Stimulated activated CD4-positive, alpha-beta T cell treated with anti-CD3 and anti-CD28 coated beads, Interleukin-1b, Interleukin-23, amount 100 ng/mL, for 4 hours (primary cell): ENCODE measurements at places on chromosomes 16 and 17.

- DNase-seq: no peak
Measured at GRCh38 chr17:36597226-36597625, 4.2 kb upstream of the MRM1 start.

- peak; percentile 54 for DNase-seq
Measured at GRCh38 chr16:68756239-68756915, 19.3 kb downstream of the CDH1 start.

- no peak for DNase-seq
Measured at GRCh38 chr16:84826558-84826941, 6.8 kb downstream of the CRISPLD2 start.

DNA sequence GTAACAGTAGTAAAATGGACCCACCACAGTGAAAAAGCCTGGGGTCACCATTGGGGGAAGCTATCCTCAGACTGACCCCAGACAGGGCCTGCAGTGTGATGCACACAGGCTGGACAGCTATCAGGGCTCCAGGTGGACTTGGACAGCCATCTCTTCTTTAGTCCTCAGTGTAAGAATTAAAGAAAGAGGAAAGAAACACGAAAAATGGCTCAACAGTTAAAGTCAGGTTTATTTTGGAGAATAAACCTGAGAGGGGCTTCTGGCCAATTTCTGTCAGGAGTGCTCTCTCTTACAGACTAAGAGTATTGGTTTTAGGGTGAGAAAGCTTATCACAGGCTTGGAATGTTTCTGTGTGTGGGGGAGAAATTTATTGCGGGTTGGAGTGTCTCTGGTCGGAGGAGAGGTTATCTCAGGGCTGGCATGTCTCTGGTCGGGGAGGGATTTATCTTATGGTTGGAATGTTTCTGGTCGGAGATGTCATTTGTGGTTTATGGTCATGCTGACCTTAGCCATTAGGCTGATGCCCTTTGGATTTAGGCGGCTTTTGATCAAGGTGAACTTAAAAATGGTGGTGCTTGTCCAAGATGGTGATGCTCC, 10.8 kb upstream of the B4GALNT2 start:
- no peak for DNase-seq

- DNase-seq: no peak
Measured at GRCh38 chr17:21190078-21190477, 23.9 kb downstream of the TMEM11 start.

DNA sequence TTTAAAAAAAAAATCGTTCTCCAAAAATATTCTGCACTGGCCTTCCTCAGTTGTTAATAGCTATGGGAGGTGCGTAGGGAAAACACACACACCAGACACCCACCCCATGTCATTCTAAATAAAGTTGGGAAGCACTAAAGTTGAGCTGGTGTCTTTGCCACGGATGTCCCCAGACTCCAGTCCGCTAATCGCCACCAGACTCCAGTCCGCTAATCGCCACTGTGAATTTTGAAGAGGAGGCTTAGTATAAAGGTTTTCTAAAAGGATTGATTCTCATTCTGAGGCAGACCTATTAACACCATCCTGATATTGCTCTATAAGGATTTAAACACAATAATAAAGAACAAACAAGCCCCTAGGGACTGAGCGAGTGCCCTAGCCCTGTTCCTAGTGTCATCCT, 22.7 kb upstream of the CPSF4L start:
- DNase-seq: no peak

GRCh38 chr17:39026980-39027451, 59.8 kb upstream of the FBXO47 start:
- peak; percentile 10 for DNase-seq

DNA sequence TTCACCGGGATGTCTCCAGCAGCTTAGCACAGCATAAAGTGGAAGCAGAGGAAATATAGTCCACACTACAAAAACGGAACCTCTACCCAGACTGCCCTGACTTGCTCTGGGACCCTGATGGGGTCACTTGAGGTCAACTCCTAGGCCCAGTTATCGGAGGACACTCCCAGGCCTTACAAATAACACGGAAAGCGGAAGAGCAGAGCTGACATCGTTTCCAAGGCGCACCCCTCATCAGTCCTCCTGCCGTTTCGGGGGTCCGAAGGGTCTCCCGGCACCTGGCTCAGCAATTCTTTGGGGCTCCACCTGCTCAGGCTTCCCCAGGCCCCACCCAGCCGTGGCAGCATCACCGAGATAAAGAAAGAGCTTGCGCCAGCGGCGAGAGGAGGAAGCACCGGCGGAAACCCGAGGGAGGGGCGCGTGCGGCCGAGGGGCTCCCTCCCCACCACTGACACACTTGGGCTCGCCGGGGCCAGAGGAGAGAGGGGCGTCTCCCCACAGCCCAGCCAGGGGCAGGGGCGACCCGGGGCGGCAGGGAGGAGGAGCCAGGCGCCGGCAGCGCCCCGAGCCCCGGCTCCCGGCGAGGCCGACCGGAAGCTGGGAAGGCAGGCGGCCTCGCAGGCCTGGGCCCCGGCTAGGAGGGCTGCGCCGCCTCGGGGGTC, 727 bp downstream of the CORO7 start:
- DNase-seq: peak; percentile 39

DNA sequence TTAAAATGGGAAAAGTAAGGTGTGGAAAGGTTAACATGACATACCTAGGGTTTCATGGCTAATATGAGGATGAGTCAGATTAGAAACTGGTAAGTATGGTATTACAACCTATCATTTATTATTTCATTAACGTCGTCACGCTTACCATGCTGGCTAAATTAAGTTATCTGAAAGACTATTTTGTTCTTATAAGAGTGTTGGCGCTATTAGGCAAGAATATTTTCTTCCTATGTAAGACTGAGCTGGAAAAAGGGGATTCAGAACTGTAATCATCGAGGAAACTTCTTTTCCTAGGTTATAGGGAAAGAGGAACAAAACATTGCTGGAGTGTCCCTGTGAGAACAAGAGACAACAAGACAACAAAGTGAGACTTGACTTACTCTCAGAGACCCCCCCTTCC, 440.8 kb downstream of the KCNJ2 start:
- DNase-seq: no peak

- DNase-seq: no peak
Measured at GRCh38 chr17:10205549-10206185, 7.3 kb upstream of the GAS7 start.

DNA sequence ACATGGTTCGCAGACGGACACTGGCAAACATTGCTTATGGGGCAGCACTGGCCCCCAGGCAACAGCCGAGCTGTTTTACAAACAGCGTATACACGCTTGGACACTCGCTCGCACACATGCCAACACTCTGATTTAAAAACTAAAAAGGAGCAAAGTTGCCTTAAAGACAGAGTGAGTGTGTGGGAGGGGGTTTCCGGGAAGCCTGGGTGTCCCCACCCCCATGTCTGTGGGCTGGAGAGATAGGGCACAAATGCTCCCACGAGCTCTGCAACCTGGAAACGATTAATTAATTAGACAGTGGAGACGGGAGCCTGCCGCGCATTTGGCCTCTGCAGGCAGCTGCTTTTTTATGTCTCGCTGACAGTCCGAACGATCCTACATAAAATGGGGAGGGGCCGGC, 107.9 kb upstream of the ZNF469 start:
- DNase-seq: no peak

GRCh38 chr17:34068571-34068970, 186.5 kb upstream of the CCL2 start:
- DNase-seq: no peak

DNA sequence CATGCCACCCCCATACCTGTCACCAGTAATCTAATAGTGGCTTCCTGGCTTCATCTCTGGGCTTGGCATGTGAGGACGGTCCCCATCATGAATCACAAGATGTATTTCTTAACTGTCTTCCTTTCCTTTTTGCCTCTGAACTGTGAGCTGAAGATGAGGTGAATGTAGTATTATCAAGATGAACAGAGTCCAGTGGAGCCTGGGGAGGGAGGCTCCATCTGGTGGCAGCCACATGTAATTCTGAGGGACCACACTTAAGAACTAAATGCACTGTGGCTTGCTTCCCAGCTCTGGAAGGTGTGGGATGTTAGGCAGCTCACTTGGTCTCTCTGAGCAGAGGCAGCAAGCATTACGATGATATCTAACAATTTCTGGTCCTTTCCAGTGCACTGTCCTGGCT, 354.9 kb upstream of the ASIC2 start:
- DNase-seq: no peak

GRCh38 chr17:36470499-36470898, 16.0 kb upstream of the ZNHIT3 start:
- no peak for DNase-seq

- DNase-seq: no peak
Measured at GRCh38 chr16:30901201-30902028, 5.0 kb downstream of the CTF1 start.

- DNase-seq: peak; percentile 18
Measured at GRCh38 chr17:81510785-81511553, 1.6 kb downstream of the ACTG1 start.

DNA sequence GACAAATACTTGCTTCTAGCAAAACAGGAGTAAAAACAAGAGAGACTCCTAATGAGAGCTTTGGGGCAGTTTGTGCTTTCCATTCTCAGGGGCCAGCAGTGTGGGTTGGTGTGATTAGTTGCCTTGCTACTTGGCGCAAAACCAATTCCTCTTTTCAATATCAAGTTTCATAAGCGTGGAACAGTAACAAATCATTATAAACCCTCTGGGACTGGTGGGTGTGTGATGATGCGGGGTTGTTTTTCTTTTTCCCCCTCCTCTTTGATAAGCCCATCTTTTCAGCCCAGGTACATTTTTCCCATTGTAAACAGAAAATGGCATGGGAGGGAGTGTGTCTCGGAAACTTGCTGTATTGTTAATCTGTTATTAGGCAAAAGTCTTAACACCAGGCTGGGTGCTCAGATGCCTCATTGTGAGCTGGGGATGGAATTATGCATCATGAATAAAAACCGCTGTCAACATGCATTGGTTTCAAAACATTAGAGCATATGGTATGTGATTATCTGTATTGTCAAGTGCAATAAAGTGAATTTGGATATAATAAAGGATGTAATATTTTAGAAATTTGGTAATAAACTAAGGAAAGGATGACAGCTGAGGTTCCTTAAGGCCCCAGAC, 166.4 kb downstream of the CCDC182 start:
- DNase-seq: no peak

DNA sequence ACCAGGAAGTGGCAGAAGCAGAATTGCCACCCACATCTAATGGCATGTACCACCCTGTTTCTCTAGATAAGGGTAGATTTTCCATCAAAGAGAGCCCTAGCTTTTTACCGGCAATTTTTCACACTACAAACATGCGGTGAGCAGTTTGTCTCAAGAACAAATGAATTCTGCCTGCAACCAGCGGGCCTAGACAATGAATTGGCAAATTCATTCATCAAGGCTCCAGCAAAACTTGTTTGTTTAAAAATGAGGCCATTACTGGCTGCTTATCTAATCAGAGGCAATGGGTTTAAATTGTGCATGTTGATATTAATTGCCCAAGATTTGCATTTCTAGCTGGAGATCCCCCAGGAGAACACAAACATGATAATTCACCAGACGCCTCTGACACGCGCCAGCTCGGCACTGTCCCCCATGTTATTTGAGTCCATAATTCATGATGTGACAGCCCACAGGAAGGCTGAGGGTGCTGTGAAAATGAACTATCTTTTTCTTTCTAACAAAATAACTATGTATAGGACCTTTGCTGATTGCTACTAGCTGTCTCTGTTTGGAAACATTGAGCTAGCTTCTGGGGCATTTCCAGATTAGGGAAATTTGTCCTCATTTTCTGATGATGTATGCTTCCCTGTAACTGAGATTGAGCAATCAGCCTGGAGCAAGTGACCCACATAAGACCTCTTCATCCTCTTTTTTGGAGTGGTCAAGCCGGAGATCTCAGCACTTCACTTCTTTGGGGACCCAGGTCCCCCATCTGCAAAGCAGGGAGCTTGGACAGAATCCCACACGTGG, 80.8 kb downstream of the CNGB1 start:
- DNase-seq: no peak

DNA sequence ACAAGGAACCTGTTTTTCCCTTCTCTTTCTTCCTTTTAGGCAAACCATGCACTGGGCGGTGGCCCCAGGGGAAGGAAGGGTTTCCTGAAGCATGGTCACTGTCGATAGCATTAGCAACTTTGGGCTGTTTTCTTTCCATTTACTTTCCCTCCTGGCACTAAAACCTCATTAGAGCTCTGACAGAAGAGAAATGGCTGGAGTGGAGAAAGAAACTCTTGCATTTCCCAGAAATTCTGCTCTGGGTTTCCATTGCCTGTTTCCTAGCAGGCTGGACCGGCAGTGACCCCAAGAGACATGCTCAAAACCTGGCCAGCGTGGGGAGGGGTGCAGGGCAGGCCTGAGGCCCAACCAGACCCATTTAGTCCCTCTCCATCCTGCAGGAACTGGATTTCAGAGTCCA, 230.7 kb upstream of the CCL2 start:
- DNase-seq: no peak

DNA sequence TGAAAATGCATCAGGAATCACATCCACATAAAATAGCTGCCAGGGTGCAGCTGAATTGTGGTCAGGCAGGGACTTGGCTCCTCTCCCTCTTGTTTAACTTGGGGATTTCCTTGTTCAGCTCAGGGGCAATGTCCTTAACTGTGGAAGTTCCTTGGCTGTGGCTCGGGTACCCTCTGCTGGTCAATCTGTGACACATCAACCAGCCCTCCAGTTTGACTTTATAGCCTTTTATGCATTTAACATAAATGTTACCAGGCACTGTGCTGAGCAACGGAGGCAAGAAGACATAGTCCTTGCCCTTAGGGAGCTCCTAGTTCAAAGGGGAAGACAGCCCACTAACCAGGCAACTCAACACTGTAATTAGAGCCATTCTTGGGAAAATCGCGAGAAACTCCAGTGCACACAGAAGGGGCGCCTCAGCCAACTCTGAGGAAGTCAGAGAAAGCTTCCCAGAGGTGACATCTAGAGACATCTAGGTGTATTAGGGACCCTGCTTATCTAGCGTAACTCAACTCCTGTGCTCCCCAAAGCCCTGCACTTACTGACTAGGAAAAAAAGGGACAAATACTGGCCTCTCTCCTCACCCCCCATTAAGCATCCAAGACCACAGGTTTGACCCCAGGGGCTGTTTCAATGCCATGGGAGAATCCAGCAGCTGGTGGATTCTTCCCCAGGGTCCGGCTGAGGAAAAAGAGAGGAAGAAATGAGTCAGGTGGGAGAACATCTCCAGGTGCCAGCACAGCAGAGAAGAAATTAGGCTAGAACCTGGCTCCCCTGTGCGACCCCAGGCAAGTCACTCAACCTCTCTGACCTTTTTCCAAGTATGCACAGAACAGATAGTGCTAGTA, 17.3 kb upstream of the EEF2K start:
- DNase-seq: peak; percentile 54

DNA sequence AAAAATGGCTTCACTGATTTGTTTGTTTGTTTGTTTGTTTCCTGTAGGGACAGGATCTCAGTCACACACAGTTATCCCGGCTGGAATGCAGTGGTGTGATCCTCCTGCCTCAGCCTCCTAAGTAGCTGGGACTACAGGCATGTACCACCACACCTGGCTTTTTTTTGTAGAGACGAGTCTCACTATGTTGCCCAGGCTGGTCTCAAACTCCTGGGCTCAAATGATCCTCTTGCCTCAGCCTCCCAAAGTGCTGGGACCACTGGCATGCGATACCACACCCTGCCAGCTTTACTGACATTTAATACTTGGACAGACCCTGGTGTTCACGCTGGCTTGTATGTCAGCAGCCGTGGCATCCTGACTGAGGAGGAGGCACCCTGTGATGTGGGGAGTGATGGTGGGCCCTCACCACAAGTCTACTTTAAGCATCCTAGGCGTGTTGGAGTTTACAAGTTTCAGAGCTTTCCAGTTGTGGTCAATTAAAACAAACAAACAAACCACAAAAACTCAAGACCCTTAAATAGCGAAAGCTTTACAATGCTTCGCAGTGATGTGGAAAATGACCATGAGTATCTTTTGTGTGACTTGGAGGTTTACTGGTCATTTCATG, 5.1 kb downstream of the ABCA3 start:
- DNase-seq: no peak

GRCh38 chr16:683396-684070, 601 bp downstream of the JMJD8 start:
- DNase-seq: no peak
